ENCODE measurements at places on chromosomes 13 and 19.

GRCh38 chr13:56015919-56016318 lies 1124.8 kb upstream of the PRR20A start:
- no peak for DNase-seq

DNA sequence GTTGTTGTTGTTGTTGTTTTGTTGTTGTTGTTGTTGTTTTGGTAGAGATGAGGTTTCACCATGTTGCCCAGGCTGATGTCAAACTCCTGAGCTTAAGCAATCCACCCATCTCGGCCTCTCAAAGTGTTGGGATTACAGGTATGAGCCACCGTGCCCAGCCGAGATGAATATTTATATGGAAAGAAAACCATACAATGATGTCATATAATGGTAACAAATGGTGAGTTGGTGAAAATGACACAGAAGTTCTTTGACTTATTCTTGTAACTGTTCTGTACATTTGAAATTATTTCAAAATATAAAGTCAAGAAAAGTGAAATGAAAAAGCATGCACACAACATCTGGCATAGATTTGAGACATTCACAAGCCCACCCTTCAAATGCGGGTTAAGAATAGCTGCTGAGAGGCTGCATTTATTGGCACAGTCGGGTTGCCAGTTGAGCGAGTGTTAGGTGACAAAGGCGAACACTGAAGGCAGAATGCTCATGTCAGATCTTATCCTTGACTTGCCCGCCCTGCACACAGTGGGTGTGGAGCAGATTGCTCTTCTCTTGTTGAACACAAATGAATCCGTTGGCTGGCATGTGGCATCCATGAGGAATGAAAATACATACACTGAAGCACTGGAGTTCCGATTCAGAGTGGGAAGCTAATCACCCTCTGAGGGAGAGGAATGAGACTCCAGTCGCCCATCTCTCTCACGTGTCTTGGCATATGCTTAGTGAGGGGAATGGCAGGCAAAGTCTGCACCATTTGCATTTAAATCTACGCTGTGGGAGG lies 15.8 kb upstream of the UBE2S start:
- DNase-seq, result no peak

GRCh38 chr19:13033244-13033643 lies 38.0 kb downstream of the NFIX start:
- DNase-seq, result no peak

- peak; percentile 72 for DNase-seq
Observed at GRCh38 chr19:18896421-18896841, 473 bp upstream of the CERS1 start.

DNA sequence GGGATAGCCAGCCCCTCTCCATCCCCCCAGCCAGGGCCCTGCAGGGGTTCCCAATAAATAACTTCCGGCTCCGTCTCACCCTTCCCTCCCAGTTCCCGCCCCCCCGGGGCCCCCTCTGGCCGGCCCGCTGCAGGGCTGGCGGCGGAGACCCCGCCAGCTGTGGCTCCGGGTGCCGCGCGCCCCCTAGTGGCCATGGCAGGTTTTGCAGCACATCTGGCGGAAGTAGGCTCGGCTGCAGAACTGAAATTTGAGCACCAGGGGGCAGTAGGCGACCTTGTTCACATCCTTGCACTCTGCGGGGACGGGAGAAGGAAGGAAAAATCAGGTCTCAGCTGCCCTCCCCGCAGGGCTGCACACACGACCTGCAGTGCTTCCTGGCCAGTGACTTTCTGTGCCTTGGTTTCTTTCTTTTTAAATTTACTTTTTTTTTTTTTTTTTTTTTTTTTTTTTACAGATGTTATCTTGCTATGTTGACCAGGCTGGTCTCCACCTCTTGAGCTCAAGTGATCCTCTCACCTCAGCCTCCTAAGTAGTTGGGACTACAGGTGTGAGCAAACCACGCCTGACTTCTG lies 3.6 kb upstream of the MYO1F start:
- DNase-seq, result peak; percentile 46

GRCh38 chr13:21095311-21095710 lies 33.9 kb upstream of the LATS2 start:
- no peak for DNase-seq

DNA sequence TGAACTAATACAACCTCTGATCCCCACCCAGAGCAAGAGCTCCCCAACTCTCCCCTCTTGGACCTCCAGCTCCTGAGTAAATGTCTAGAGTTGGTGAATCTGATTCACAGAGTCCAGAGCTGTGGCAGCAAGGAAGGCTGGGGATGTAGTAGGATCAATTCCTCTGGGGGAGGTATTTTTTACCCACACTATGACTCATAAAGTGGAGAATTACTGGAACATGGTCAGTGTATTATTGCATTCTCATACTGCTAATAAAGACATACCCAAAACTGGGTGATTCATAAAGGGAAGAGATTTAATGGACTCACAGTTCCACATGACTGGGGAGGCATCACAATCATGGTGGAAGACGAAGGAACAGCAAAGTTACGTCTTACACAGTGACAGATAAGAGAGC lies 496.7 kb downstream of the EFNB2 start:
- no peak for DNase-seq

- no peak for DNase-seq
Observed at GRCh38 chr19:1311543-1312091, 25.9 kb downstream of the EFNA2 start.

- DNase-seq, result no peak
Observed at GRCh38 chr13:98785405-98785804, 32.9 kb upstream of the SLC15A1 start.

- DNase-seq, result no peak
Observed at GRCh38 chr13:24925318-24926231, 161.6 kb downstream of the RNF17 start.

DNA sequence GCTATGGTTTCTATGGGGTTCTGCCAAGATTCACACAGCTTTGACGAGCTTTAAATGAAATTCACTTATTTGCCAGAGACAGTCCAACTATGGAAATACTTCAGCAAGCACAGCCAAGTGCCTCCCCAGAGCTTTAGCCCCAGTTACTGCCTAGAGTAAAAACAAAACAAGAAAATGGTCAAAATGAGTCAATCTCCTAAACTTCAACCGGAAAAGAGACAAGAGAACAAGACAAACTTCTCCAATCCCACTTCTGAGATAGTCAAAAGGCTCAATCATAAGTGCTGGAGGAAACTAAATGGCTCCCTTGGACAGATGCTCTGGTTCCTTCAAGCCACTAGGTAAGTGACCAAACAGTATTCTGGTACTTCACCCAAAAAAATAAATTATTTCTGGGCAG lies 65.8 kb downstream of the KATNAL1 start:
- no peak for DNase-seq

DNA sequence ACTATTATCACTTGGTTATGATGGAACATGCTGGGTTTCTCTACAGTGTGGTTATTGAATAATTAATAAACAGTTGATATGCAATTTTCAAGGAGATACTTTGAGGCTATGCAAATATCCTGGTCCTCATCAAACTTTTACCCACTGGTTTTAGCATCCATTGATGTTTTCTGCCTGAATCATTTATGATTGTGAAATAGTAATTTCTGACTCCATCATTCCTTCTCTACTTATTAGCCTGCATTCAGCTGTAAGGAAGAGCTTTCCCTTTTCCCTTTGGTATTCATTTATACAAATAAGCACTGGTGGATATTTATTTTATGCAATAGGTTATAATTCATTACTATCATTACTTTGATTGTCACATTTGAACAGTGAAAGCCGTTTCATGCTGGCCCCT lies 13.9 kb upstream of the DNAJC15 start:
- DNase-seq, result no peak

GRCh38 chr13:95289020-95289444 lies 12.2 kb downstream of the ABCC4 start:
- no peak for DNase-seq

- DNase-seq, result no peak
Observed at GRCh38 chr13:110236831-110237261, 70.1 kb downstream of the COL4A1 start.

GRCh38 chr19:13538601-13539253 lies 32.4 kb upstream of the CACNA1A start:
- no peak for DNase-seq

DNA sequence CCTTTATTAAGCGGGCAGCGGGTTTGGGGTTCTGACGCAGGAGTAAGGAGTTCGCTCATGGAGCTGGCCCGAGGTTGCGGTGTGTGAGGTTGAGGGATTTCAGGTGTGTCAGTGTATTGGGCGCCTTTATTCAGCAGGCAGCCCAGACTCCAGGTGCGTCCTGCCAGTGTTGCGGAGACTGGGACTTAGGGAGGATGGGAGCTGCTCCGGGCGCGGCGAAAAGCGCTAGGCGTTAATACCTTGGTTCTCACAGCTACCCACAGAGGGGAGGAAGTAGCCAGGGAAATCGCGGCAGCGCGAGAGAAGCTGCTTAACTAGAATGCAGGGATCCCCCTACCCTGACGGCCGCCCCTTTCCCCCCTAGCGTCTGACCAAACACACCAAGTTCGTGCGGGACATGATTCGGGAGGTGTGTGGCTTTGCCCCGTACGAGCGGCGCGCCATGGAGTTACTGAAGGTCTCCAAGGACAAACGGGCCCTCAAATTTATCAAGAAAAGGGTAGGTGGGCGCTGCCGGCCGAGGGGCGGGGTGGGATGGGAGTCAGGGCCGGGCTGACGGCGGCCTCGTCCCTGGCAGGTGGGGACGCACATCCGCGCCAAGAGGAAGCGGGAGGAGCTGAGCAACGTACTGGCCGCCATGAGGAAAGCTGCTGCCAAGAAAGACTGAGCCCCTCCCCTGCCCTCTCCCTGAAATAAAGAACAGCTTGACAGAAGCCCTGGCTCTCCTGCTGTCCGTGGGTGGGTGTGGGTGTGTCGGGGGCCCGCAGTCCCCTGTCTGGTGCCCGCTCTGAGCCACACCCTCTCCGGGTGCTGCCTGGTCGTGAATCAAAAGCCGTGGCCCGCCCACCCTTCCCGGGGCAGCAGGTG lies 1.1 kb downstream of the RPL36 start:
- no peak for DNase-seq

GRCh38 chr19:38932425-38933179 lies 1.9 kb downstream of the MRPS12 start:
- DNase-seq, result no peak

DNA sequence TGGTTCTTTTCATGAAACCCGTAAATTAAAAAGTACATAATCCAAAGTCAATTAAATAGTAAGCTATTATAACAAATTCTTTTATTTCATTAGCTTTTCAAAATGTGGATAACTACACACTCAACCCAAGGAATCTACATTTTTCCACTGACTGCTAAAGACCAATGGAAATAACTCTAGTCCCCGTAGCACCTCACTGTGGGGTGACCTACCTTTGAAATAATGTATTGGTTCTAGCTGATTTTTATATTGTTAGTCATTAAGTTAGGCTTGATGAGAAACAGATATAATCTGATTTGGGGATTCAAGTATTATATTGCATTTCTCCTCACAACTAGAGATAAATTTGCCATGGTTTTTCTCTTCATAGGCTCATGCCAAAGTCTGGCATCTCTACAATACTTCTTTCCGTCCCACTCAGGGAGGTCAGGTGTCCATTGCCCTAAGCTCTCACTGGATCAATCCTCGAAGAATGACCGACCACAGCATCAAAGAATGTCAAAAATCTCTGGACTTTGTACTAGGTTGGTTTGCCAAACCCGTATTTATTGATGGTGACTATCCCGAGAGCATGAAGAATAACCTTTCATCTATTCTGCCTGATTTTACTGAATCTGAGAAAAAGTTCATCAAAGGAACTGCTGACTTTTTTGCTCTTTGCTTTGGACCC lies 37.3 kb downstream of the KL start:
- DNase-seq, result no peak

DNA sequence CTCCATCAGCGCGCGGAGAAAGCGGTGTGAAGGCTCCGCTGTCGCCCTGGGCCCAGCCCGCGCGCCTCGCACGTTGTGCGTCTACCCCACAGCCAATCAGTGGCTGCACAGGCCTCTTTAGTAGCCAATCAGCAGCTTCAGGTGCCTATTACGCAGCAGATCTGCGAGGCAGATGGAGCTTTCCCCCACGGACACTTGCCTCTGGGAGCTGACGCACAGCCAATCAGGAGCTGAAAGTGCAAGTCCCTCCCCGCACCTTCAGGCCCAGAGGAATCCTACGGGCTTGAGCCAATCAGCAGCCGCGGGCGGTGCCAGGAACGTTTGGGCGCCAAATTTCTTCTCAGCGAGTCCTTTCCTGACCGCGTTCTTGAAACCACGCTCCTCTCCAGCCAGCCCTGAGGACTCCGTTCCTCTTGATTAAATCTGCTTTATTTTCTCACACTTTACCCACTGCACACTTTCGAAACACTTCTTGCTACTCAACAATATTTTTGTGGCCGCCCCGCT lies 39.9 kb downstream of the SIGLEC7 start:
- no peak for DNase-seq

GRCh38 chr13:43354153-43354945 lies 331.0 kb downstream of the DNAJC15 start:
- DNase-seq, result no peak

DNA sequence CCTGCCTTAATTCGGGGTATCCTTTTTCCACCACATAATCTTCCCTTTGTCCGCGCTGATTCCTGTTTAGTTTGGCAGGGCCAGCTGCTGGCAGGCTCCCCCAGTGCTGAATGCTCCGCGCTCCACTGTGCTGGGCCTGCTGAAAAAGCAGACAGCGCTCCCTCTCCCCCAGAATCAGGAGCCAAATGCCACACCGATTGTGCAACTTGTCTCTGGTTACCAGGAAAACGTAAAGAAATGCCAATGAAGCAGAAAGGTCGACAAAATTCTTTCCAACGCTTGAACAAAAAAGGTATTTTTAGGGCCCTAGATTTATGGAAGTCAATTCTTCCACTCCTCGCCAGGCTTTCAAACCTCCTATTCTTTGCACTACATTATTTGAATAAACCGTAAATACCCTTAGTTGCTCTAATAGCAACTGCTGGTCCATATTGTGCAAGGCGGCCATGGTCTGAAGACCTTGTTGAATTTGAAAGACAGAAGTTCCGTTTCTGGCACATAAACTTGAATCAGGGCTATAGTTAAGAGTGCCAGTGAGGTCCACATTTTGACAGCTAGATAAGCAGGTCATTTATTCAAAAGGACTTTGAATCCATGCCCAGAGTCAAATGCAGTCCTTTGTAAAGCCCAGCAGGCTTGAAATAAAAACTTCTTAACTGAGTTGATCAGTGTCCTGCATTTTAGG lies 206.7 kb upstream of the RFC3 start:
- peak; percentile 80 for DNase-seq

- DNase-seq, result peak; percentile 63
Observed at GRCh38 chr19:18203408-18203862, 407 bp downstream of the RAB3A start.
